ENCODE measurements at places on chromosomes 1 and 21.

DNA sequence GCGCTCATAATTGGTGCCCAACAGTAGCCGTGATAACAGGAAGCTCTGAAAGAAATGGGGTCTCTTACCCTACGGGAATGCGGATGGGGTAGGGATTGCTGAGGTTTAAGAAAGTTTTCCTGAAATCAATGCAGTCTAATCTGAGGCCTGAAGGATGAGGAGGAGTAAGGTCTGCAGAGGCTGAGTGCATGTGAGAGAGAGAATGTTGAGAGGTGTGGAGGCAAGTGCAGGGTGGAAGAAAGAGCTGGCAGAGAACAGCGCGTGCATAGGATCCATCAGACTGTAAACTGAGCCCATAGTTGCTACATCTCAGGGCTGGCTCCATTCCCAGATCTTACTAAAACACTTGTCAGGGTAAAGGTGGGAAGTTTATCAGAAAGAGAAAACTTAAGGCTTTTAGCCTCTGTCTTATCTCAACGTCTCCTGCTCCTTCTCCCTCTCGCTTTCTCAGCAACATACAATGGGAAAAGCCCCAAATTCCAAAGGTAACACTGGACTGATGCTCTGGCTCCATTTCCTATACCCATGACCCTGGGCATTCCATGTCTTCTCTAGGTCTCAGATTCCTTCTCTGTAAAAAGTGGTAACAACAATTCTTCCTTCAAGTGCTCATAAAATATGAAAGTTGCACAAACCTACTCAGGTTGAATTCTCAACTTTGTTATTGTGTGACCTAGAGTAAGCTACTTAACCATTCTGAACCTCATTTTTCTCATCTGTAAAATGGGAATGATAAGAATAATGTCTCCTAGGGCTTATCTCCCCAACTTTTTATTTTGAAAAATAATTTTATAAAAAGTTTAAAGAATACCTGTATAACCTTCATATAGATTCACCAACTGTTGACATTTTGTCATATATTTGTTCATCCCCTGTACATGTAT lies 75.2 kb downstream of the SH3GLB1 start:
- DNase-seq: no peak

DNA sequence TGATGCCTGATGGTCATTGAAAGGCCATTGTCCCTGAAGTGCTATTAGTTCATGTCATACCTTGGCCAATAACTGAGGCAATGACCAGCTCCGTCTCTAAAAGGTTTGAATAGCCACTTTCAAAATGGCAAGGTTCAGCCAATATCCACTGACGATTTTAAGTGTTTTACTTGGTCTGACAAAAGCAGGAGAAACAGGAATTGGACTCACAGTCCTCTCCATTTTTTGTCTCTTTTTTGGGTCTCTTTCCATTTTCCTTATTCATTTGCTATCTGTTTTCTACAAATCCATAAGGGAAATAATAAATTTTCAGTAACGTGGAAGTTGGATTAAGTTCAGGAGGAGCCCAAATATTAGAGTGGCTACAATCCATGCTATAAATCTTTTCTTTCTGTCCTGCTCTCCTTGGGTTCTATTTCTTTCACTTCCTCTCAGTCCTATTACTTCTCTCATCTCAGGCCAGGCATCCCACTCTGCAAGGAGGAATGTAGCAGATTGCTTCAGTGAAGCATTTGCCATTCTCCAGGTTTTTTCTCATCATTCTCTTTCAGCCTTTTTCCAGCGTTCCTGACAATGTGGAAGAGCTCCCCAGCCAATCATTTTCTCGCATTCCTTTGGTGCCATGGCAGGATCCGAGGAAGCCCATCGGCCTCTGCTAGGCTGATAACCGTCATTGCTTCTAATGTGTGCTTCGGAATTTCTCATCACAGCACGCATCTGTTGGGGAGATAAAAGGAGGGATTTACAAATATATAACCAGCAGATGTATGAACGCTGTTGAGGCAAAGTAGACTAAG lies 414.5 kb downstream of the ADGRL2 start:
- DNase-seq: no peak

DNA sequence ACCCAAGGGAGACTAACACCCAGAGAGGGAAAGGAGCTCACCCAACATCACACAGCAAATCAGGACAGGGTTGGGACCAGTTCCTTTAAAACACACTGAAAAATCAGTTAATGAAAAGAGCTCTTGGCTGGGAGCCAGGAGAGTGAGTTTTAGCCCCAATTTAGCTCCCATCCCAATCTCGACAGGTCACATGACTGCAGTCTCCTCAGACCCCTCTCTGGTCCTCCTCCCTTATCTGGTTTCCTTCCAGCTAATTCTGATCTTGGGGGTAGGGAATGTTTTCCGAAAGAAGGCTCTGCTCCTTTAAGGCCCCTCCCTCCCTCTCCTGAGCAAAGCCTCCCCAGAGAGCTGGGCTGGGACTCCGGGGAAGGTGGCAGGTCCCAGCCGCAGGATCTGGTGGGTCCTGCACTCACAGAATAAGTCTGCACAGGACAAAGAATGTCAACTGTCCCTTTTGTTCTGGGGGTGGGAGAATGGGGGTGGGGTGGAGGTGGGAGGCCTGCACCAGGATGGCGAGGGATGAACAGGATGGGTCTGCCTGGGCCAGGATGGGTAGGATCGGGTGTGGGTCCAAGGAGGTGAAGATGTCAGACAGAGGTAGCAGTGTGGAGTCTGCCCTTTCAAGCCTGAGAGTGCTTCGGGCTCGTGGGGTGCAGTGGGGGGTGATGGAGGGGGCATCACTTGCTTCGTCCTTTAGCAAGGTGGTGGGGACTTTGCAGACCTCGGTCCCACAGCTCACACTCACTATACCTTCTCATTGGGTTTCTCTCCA lies 57.3 kb upstream of the SSBP3 start:
- no peak for DNase-seq

DNA sequence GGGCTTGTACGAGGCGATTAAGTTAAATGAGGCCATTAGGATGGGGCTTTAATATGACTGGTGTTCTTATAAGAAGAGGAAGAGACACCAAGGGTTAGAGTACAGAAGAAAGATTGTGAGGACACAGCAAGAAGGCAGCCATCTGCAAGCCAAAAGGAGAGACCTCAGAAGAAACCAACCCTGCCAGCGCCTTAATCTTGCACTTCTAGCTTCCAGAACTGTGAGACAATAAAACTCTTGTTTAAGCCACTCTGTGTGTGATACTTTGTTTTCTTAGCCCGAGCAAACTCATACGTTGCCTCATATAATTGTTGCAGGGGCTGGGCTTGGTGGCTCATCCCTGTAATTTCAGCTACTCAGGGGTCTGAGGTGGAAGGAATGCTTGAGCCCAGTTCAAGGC lies 33.6 kb upstream of the RGS16 start:
- no peak for DNase-seq

- no peak for DNase-seq
Measured at GRCh38 chr1:181059435-181059834, 25.7 kb downstream of the MR1 start.

GRCh38 chr1:175562452-175562851 lies 180.9 kb downstream of the TNR start:
- no peak for DNase-seq

- DNase-seq: no peak
Measured at GRCh38 chr1:19258353-19258752, 6.7 kb downstream of the MRTO4 start.

GRCh38 chr1:50060279-50060678 lies 36.5 kb upstream of the AGBL4 start:
- DNase-seq: no peak

GRCh38 chr1:39970274-39970673 lies 15.3 kb downstream of the MFSD2A start:
- no peak for DNase-seq

GRCh38 chr1:229945795-229946194 lies 121.2 kb upstream of the GALNT2 start:
- no peak for DNase-seq

- DNase-seq: no peak
Measured at GRCh38 chr1:199269241-199269640, 630.4 kb downstream of the PTPRC start.

DNA sequence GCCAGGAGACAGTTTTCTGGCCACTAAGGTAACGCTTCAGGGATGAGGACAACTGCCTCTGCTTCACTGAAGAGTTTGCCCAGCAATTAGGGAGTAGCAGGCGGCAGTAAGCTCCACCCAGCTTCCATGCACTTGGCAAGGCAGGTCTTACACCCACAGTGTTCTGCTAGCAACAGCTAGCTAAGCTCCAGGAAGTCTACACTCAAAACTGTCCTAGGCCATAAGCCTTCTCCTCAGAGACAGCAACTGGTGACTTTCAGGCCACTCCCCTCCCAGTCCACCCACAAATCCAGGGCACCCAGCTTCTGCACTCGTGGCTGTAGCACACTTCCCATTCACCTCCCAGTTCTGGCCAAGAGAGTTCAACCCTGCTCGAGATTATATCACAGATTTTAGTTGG lies 47.3 kb downstream of the KMO start:
- no peak for DNase-seq

DNA sequence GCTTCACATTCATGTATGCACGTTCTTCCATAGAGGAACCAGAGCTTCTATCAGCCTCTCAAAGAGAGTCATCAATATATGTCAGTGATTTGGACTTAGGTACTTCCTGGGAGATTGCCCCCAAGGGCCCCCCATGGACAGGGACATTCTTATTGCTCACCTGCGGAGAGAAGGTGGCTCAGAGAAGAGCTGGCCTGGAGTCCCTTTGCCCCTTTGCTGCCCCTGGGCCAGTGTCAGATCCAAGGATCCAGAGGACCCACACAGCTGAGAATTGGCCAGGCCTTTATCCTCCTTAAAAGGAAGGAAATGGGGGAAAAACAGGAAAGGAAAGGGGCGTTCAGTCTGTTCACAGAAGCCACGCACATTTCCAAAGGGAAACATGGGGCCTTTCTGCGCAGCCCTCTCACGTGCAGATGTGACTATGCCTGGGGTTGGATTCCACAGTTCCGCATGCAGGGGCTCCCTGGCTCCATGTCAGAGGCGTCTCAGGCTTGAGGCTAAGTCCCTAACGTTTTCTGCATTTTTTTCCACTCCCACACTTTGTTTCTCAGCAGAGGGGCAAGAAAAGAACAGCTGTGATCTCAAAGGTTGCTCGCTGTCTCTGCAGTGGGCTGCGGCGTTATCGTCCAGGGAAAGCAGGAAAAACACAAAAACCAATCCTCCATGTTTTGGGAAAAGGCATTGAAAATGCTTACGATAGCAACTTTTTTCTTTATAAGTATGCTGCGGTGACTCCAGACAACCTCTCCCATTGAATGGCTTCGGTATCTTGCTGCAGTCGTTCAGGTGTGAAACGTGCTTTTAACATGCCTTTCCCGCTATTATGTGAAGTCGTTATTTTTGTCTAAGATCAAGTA lies 5.9 kb downstream of the C1orf226 start:
- DNase-seq: no peak

- DNase-seq: no peak
Measured at GRCh38 chr1:154577346-154578057, 9.9 kb downstream of the CHRNB2 start.

DNA sequence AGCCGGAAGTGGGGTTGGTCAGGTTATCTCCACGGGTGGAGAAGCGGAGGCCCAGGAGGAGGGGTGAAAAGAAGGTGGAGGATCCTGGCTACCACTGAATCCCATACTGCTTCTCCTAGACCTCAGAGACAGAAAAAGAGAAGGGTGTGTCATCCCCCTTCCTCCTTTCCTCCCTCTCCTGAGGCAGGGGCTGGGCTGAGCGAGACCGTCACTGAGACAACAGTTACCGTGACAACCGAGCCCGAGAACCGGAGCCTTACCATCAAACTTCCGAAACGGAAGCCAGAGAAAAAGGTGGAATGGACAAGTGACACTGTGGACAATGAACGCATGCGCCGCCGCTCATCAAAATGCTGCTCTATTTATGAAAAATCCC lies 42.1 kb upstream of the NBPF3 start:
- DNase-seq: no peak

DNA sequence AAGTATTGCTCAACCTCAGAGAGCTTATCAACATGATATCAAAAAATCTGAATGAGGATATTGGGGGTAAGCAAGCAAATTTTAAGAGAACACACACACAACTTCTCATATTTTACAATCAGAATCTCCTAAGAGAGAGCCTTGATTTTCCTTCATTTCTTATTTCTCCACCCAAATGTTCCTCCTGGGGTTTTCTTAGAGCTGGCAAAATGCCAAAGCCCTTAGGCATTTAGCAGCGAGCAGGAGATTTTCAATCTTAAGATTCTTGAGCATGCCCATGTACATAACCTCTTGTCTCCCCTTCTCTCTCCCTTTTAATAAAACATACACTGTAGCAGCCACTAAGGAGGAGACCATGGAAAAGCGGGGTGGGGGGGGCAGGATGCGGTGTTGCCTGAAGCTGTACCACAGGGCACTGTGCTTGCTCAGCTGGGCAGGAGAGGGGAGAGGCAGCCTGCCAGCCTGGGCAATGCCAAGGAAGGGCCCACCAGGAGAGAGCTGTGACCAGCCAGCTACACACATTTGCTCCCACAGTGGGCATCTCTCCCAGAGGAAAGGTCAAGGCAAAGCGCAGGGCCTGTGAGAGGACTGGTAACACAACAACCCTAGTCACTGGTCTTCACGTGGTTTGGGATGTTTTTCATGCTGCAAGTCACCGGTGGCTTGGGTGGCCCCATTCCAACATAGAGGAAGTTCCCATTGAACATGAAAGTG lies 4.3 kb downstream of the BRINP2 start:
- DNase-seq: peak; percentile 48

DNA sequence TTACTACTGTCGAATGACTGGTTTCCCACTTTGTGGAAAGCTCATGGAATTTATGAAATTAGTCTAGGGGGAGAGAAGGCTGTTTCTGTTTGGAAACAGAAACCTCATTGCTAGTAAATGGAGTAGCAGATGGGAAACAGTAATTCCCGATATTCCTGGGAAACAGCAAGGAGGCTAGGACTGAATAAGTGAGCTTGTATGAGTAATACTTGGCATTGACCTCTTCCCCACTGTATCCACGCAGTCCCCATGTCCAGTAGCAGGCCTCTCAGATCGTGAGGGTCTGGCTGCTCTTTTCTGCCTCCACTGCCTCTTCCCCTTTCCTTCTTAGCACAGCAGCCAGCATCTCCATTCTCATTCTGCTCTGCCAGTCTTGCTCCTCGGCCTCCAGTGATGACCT lies 75.5 kb downstream of the PRDM2 start:
- DNase-seq: no peak

GRCh38 chr1:234868296-234869147 lies 258.5 kb upstream of the IRF2BP2 start:
- DNase-seq: no peak

- DNase-seq: no peak
Measured at GRCh38 chr1:202584707-202585589, 125.3 kb downstream of the SYT2 start.

GRCh38 chr1:43774359-43774758 lies 67.0 kb downstream of the ST3GAL3 start:
- no peak for DNase-seq

DNA sequence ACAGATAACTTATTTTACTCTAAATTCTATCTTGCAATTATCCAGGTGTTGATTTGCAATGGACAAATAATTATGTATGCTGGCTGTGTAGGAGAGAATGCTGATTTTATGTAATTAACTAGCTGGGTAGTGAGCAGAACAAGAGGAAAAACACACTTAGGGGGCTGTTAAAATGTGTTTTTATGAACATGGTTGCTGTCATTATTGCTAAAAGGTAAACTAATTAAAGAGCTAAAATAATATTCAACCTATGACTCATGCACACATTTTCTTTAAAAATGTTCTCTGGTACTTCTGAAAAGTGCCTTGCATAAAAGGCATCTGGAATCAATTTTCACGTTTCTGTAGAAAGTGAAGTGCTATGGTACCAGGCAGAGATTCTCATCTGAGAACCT lies 192.8 kb upstream of the C8B start:
- DNase-seq: no peak

Measured in anterior cingulate cortex (tissue), 58 donors.